ENCODE measurements at places on chromosomes 1 and 21.
A peak's percentile ranks its signal among the peaks of the same experiment; 100 is the strongest.

DNA sequence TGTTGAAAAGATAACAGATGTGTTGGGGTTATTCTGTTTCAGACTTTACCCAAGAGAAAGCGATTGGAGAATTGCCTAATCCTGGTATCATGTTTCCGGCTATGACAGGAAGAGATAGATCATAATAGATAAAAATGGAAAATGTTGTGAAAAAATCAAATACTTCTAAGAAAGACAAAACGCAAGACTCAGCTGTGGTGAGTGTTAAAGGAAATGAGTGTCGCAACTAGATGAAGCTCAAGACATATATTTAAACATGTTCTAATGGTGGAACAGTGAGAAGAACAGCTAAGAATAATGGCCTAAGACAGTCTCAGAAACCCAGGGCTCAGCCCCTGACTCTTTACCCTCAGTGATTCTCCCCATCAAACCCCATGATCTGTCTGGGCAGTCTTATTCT is 426.7 kb upstream of the RUNX1 start:
- no peak for DNase-seq

GRCh38 chr1:154454386-154455120 is 47.5 kb upstream of the TDRD10 start:
- no peak for DNase-seq

GRCh38 chr1:235920596-235921375 is 54.1 kb upstream of the LYST start:
- peak; percentile 72 for DNase-seq

DNA sequence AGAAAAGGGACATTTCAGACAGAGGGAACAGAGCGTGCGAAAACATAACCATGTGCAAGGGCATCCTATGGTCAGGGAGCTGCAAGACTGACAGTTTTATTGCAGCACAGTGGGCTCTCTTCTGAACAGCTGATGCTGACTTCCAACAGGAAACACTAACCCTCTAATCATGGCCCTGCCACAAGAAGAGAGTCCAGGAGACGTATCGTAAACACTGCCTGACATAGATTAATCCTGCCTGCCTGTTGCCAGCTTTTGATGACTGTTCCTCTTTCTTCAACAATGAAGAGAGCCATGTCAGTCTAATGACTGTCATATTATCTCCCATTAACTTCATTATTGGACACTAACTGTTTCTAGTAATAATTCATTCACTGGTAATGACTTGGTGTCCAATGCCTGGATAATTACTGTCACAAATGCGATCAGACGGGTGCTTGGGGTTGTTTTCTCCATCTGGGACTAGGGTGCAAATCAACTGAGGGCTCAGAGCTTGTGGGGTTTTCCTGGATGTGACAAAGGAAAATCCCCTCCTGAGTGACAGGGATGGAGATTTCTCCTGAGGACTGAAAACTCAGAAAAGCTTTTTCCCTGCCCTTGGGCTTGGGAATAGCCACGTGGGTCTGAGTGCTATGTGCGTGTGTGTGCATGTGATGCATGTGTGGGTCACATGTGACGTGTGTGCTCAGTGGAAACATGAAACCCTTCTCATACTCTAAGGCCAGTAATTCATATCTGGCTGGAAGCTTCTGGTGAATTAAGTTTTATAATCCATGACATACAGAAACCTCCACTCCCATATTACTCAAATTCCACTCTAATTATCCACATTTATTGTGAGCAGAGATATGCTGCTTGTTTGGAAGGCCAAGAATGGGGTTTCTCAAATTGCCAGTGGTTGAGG is 144.0 kb upstream of the PLXNA2 start:
- no peak for DNase-seq

- DNase-seq = no peak
These were observed 98.0 kb downstream of the LAMC2 start for GRCh38 chr1:183284086-183284485.

DNA sequence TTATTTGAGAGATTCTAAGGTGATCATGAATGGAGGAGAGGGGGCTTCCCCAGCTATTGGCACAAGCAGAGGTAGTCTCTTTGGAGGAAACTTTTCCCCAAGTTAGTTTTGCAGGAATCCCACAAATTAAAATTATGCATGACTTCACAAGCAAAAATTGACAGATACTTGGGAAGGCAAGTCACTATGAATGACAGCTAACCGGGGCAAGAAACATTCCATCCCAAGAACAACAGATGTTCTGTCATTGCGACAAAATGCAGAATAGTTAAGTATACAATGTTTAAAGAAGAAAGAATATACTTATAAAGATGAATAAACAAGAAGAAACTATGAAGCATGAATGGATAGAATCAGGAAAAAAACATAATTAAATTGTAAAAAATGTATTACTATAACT is 27.1 kb upstream of the SIM2 start:
- no peak for DNase-seq

GRCh38 chr1:173475564-173476196 is 1.5 kb upstream of the PRDX6 start:
- DNase-seq = no peak

- no peak for DNase-seq
These were observed 31.6 kb downstream of the RGS5 start for GRCh38 chr1:163170975-163171676.

DNA sequence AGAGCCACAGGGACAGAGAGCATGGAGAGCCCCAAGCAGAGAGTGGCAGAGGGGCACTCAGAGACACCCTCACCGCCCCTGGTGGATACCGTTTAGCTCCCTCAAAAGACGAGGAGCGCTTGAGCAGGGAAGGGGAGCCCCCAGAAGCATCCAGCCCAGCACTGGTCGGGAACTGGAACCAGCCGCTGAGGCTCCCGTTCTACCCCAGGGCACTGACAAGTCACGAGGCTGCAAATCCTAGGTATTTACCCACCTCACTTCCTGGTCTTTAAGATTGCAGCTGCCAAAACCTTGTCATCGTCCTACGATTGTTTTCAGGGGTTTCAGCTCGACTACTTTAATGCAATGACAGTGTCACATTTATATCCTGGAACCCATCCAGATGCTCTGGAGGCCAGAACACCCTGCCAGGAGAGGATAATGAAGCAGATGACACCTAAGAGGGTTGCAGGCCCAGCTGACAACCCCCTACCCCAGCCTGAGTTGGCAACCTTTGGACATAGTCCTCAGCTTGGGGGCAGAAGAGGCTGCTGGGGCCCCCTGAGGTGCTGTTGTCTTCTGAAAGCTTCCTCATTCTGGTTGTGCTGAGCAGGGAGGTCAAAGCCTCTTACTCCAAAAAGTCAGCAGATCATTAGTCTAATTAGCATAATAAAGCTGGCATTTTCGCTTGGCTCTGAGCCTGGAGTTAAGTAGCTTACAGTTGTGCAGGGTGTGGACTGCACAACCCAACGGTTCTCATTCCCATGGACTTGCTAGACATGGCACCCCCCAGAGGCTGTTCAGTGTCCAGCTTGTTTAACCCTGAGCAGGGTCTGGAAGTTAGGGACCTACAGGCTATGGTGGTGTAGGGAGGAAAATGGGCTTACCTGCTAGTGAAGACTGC is 20.6 kb upstream of the BACE2 start:
- DNase-seq = peak; percentile 66

GRCh38 chr1:62317021-62317768 is 2.0 kb downstream of the KANK4 start:
- peak; percentile 27 for DNase-seq

- no peak for DNase-seq
These were observed 138.4 kb downstream of the HIVEP3 start for GRCh38 chr1:41780322-41780721.

GRCh38 chr1:171877701-171878100 is 36.4 kb downstream of the DNM3 start:
- DNase-seq = no peak

DNA sequence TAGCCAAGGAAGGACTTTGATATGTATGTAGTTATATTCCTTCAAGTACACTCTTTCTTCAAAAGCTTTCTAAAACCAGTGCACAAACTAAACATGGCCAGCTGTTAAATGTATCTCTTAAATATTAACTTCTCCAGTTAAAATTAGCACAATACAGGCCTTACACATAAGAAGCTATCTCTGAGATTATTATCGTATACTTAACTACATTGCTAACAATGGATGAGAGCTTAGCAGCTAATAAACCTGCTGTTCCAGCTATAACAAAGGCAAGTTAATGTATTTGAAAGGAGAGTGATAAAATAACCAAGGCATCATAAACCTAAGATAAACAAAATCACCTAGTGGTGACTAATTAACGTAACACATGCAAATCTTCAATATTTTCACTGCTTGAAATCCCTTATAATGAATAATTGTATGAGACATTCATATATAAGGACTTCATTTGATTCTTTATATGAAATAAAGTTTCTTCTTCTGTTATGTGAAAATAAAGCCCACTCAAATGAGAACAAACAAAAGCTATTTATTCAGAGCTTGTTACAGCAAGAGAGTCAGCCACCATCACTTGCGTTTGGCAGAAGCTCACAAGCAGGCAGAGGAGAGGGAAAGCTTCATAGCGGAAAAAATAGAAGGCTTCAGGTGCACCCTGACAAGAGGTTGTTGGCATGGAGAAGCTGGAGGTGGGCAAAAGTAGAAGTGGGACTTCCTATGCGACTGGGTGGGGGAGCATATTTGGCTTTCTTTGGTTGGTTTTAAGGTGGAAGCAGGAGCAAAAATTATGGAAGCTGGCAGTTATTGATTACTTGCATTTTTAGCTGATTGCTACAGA is 274.1 kb upstream of the CHRM3 start:
- peak; percentile 50 for DNase-seq

- peak; percentile 65 for DNase-seq
These were observed 6.6 kb downstream of the BATF3 start for GRCh38 chr1:212692774-212693644.

DNA sequence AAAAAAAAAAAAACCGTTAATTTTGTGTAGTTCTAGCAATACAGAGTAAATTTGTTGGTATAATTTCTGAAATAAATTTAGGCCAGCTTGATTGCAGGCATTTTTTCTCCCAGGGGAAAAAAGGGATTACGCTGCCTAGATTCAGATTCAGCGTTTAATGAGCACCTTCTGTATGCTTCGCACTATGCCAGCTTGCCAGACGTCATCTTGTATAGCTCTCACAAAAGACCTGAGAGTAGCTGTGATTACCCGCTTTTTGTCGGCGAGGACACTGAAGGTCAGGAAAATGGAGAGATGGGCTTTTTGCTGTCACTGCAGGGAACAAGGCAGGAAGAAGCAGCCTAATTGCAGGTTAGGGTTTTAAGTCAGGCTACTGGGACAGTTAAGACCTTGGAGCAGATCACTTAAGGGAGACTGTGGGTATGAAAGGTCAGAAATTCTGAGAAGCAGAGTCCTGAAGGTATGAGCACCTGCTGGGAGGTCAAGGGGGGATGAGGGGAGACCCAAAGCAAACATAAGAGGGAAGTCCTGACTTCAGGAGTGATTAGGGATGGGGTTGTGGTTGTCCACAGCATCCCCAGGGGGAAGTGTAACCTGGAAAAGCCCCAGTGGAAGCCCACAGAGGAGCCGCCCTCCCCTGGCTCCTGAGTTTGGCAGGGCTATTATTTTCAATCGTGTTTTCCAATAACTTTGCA is 39.0 kb downstream of the TMCC2 start:
- no peak for DNase-seq

- no peak for DNase-seq
These were observed 126.4 kb upstream of the GALNT2 start for GRCh38 chr1:229940684-229941083.

DNA sequence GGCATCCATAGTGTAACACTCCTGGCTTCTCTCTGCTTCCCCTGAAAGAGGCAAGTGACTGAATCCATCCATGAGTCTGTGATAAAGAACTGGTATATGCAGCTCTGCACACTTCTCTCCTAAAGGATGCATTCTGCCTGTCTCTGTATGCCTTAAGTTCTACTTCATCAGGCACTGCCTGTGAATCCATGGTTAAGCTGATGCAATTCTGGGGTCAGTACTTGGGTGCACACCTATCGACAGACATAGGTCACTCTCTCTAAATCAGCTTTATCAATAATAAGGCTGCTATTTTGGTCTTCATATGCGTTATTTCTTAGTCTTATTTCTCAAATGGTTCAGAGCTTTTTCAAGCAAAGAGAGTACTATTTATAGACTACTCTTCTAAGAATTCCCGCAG is 32.7 kb upstream of the PTP4A2 start:
- no peak for DNase-seq

DNA sequence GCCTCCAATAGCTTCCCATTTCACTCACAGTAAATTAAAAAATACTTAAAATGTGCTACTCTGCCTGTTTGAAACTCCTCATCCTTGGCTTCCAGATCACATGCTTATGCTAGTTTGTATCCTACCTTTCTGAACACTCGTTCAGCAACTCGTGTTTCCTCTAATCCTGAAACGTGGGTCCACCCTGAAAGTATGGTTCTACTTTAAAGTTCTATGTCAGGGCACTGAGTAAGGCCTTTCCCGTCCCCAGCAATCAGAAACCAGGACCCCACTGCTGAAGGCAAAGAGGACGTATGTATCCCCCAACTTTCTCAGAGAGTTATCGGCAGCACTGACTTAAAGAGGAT is 419 bp upstream of the TSEN15 start:
- DNase-seq = no peak

DNA sequence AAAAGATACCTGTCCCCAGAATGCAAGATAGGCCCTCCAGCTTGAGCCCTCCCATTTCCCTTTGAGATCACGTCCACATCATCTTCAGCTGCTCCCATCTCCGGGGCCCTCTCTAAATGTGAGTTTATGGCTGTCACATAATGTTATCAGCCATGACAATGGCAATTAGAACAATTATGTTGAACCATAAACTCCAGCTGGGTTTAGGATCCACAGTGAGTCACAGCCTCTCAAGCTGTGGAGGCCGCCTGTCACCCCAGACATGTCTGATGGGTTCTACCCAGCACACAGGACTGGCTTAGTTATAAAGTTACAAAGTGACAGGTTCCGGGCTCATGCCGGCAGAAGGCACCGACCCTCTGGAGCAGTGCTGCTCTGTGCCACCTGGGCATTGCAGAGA is 597.3 kb downstream of the PTPRU start:
- DNase-seq = no peak

DNA sequence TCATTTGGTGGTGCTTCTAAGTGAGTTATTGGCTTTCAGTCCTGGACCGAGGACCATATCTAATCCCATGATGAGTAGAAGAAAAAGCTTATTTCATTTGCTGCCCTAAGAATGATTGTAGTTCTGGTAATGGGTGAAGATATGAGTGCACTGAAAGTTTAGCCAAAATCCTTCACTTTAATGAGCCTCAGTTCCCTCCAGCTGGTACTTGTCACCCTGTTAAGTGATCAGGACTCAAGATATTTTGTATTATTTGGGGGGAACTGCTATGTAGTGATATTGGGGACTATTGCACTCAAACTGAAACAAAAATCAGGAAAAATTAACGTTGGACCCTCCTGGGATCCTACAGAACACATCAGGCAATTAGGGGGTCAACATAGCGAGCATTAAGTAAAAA is 165.9 kb downstream of the PRDM2 start:
- DNase-seq = no peak

GRCh38 chr1:6445062-6445763 is 20.6 kb downstream of the ESPN start:
- peak; percentile 88 for DNase-seq

- no peak for DNase-seq
These were observed 349 bp downstream of the ADGRB2 start for GRCh38 chr1:31763671-31764311.

- no peak for DNase-seq
These were observed 147.4 kb downstream of the GDAP2 start for GRCh38 chr1:117782056-117782455.

Data from endodermal cell (in vitro differentiated cells).